ENCODE measurements at places on chromosomes 11 and 22.

DNA sequence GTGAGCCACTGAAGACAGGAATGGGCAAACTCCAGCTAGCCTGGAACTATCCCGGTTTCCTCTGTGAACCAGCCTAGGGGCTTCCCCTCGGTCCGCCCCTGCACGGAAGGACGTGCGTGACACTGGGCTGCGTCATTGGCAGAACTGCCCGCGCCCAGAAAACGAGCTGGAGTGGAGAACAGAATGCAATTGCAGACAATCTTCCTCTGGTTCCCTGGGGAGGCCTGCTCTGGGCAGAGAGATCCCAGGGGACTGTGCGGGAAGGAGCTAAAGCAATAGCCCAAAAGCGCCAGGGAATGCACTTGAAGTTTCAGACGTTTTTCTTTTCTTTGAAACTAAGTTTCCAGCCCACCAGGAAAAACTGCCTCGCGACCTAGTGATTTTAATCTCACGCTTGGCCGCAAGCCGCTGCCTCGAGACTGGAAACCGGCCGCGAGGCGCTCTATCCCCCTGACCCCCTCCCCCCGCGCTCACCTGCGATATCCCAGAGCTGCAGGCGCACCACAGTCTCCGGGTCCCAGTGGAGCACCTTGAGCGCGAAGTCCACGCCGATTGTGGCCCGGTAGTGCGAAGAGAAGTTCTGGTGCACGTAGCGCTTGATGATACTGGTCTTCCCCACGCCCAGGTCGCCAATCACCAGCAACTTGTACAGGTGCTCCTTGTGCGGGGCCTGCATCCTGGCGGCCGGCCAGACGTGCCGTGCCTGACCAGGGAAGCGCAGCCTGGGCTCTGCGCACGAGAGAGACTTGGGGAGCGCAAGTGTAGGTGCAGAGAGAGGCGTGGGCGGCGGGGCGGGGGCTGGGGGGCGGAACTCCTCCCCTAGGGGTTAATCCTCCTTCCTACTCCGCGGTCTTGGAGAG is at the start of gene RAB38:
Gene RAB38 (minus strand): TSS at position 735 of the 860 bp plus-strand sequence. CDS start 59 bp downstream, at position 676.
- no peak for DNase-seq

DNA sequence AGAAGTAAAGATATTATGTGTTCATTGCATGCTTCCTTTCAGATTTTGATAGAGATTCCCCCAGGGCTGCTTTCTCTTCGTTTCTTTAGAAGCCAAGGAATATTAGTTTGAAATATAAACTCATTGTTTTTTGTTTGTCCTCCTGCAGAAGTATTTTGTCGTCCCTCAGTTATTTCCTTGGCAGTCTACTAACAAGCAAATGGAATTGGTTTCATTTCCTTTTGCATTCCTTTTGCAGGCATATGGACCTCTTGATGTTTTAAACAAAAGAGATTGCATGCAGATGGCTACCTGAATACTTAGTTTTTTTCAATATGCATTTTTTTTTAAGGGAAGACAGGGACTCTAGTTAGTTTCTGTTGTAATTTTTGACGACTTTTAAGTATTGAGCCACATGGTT is 62.2 kb downstream of the BCL2L13 start:
- DNase-seq: no peak

DNA sequence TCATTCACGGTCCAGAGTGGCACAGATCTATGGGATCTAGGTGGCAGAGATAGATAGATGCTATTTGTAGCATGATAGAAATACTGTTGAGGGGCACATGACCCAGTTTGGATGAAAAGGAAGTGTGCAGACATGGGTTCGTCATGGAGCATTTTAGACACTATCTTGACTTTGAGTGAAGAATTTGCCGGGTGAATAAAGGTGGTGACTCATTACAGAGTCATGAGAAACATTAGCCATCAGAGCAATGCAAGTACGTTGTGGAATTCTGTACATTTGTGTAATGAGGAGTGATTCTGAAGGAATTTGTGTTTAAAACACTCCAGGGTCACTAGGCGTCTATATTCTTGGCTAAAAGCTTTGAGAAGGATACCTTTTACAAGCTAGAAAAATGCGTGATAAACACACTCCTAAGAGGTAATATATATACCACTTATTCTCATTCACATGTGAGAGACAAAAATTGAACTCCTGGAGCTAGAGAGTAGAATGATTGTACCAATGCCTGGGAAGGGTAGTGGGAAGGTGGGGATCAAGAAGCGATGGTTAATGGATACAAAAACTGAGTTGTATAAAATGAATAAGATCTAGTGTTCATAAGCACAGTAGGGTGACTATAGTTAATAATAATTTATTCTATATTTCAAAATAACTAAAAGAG is 593.7 kb upstream of the LUZP2 start:
- DNase-seq: no peak

- DNase-seq: no peak
These were observed 55.2 kb downstream of the PICALM start for GRCh38 chr11:86013713-86014112.

DNA sequence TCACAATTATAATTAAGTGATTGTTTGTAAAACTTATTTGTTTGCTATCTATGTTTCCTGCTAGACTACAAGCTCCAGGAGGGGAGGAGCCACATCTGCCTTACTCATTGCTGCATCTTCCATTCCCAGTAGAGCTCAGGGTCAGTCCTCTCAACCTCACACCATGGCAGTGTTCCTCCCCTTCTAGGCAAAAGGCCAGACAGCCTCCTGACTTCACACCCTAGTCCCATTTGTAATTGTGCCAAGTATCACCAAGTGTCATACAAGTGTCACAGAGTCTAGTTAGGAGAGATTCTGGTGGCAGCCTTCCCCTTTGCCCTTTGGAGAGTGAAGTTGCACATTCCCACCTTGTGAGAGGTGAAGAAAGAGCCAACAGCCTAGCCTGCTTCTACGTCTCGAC is 490.4 kb downstream of the INSC start:
- no peak for DNase-seq
